Ascending aorta (tissue), 2 donors: ENCODE measurements at places on chromosomes 11 and 22.

DNA sequence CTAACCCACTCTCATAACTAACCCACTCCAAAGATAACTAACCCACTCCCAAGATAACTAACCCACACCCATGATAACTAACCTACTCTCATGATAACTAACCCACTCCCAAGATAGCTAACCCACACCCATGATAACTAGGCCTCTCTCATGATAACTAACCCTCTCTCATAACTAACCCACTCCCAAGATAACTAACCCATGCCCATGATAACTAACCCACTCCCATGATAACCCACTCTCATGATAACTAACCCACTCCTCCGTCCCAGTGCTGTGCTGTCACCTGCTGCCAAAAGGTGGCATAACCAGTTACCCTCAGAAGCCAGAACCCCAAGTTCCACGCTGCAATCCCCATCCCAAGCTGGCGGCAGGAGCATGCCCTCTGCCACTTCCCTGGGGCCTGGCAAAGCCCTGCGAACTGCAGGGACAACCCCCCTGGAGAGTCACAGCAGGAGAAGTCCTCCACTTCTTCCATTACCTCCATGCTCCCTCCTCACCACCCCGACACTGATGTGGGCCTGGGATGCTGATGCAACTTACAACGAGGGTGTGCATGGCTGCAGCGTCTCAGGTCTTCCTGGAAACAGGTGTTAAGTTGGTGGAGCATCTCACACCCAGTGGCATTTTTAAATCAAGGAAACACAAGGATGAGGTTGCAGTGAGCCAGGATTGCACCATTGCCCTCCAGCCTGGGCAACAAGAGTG lies 30.8 kb upstream of the CELSR1 start:
- DNase-seq: no peak

DNA sequence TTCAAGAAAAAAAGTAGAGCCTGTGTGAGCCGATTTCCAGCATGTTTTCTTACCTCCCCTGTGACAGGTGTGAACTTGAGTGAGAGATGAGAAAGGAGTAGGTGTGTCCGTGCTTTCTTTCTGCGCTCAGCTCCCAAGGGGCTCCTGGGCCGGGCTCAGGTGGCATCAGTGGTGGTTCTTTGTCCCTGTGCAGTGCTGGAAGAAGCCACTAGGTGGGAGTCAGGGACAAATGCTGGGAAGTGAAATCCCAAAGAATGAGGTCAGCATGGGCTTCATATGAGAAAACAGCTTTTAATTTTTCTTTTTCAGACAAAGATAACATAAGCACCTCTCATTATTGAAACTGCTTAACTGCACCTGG lies 57.8 kb downstream of the PPFIBP2 start:
- peak; percentile 82 for DNase-seq

DNA sequence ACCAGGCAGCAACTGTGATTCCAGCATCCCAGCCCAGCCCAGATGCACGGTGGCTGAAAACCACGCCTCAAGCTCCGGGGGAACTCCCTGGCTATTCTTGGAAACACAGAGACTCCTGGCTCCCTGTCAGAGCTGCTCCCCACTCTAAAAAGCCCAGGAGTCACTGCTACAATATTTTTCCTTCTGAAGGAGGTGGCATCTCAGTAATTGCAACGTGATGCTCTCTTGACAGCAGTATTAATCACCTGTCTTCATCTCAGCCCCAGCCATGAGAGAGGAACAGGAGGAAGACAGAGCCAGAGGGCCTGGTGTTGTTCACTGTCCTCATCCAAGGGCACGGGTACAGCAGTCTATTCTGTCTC lies 26.9 kb downstream of the DRD2 start:
- DNase-seq: no peak

- peak; percentile 77 for DNase-seq
Measured at GRCh38 chr22:25062386-25063085, 110.0 kb downstream of the KIAA1671 start.

DNA sequence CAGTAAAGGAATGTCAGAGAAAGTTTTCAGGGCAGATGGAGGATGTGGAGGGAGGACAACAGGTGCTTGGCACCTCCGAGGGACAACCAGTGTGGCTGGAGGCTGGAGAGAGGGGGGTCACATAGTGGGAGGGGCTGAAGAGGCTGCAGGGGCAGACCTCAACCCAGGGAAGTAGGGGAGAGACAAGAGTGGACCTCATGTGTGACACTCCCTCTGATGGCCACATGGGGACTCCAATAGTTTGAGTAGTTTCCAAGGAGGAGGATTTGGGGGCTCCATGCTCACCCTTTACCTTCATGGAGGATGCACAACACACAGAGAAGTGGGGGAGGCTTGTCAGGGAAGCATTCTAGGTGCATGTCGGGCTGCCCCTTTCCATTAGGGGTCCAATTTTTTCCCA lies 35.1 kb upstream of the ASPHD2 start:
- DNase-seq: no peak

DNA sequence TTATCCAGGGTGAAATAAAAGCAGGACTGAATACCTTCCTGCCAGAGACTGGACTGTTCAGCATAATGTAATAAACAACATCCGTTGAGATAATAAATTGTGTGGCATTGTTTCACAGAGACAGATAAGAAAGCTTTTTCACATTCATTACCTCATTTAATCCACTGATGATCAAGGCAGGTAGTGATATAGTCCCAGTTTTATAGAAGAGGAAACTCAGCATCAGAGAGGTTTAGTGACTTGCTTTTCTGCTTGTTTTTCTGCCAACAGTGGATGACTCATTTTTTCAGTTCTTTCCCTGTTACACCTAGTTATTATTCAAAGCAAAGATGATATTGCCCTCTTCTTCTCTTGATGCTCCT lies 4.0 kb downstream of the MYO18B start:
- DNase-seq: no peak

DNA sequence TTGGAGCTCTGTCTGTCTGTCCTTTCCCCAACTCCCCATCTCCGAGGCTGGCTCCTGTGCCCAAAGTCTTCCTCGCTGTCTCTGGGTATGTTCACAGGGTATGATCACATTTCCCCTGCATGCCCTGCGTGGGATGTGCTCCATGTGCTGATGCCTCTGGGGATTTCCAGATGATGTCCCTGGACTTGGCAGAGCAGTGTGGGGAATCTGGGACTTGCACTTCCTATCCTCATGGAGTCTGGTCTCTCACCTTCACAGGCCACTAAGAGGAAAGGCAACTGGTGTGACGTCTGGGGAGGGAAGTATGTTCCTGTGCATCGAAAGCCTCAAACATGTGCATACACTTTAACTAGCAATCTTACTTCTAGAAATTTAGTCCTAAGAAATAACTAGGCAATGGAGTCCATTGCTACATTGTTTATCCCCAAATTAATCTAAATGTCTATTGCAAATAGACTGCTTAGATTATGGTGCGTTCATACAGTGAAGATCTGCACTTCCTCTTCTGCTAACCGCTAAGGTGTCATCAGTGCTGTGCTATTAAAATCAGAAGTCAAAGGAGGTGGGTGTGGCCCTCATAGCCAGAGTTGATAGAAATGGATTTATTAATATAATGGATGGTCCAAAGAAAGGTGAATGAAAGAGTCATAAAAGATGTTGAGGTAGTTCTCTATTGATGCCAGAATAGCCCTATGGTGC lies 20.8 kb downstream of the TIMP3 start:
- no peak for DNase-seq

- DNase-seq: peak; percentile 23
Measured at GRCh38 chr11:8768625-8769333, 86.2 kb downstream of the RPL27A start.

DNA sequence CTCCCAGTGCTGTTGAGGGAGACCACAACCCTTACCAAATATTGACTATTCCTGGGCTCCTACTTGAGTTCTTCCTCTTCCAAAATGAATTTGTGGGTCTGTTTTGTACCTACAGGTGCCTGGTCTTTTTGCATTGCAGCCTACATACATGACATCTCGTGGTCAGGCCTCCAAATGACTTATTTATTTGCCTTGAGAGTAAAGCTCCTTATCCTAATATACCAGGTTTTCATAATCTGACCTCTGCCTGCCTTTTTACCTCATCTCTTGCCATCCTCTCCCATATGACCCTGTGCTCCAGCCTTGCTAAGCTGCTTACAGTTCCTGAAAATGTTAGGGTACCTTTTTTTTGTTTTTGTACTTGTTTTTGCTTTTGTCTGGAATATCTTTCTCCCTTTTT lies 130.4 kb downstream of the UVRAG start:
- no peak for DNase-seq

DNA sequence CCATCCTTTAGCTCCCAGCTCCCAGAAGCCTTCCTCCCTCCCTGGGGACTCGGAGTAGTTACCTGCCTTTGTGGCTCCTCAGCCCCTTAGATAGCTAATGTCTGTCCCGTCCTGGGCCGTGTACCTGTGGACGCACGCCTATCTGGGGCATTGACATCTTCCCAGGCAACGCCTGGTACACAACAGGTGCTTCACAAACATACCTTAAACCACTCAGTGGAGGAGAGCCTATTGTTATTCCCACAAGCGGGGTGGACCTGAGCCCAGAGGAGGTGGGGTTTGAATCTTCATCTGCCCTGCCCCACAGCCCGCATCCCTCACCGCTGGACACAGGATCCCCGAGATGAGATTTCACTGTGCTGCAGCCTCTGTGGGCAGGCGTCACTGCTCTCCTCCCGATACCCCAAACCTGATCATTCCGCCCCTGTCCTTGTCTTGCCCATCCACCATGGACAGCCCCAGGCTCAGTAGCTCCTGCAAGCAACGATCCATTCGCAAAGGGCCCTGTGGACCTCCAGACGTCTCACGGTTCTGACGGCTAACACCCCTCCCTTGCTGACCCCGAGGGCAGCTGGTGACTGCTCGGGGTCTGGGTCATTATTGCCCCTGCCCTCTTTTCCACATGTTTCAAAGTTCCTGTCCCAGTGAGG lies 73.8 kb upstream of the SHISAL1 start:
- no peak for DNase-seq

DNA sequence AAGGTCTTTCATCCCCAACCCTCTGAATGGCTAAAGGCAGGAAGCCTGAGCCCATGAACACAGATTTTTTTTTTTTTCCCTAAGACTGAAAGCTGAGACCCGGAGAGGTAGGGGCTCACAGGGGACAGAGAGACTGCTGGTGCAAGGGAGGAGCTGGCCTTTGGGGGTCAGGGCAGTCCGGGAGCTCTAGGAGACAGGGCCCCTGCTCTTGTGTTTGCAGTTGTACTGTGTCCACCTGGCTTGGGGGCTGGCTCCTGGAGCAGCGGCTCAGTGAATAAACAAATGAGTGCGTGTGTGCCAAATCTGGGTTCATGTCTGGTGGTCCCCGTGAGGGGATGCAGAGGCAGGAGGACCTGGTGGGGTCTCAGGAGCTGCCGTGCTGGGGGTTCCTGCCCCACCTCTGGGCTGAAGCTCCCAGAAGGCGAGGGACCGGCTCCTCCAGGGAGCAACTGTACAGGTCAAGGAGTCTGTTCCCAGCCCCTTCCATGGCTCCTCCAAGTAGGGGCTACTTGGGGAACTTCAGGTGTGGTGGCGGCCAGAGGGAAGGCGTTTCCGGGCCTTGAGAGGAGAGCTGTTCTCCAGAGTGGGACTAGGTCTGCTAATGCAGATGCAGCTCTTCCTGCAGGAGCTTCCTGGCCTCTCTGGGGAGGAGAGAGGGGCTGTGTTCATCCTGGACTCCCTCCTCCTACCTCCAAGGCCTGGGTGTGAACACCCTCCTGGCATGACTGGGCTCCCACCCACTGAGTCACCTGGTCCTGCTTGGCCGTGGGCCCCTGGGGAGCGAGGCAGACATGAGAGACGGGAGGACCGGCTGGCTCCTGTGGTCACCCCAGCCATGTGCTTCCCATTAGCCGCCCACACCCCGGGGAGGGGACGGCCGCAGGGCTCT lies 57.6 kb downstream of the FBXO7 start:
- DNase-seq: no peak

DNA sequence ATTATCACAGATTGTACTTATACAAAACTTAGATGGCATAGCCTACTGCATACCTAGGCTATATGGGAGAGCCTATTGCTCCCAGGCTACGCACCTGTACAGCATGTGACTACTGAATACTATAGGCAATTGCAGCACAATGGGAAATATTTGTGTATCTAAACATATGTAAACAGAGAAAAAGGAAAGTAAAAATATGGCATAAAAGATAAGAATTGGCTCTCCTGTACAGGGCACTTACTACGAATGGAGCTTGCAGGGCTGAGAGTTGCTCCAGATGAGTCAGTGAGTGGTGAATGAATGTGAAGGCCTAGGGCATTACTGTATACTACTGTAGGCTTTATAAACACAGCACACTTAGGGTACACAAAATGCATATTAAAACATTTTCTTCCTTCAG lies 13.2 kb downstream of the APOL6 start:
- DNase-seq: no peak

DNA sequence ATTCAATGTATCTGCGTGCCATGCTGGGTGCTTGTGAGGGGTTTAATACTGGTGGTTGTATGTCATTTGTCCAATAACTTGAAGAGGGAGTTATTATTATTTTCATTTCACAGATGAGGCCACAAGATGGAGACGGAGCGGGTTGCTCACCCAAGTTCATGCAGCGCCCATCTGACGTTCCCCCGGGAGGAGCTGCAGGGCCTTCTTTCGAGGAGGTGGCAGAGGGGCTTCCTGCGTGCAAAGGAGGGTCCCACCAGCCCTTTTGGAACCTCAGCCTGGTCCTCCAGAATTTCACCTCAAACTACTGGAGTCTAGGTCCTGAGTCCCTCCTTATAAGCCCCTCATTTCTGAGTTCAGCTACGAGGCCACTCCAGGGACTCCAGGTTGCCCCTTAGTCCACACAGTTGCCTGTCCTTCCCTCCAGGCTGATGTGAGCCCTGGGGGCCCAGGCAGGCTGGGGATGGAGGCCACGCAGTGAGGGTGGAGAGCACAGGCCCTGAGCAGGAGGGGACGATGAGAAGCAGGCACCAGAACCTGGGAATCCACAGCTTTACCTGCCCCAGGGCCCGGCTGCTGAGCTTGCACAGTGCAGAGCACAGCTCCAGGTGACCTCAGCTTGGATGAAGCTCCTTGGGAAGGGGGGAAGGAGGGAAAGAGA lies 2.9 kb upstream of the VSIG10L2 start:
- DNase-seq: peak; percentile 52

DNA sequence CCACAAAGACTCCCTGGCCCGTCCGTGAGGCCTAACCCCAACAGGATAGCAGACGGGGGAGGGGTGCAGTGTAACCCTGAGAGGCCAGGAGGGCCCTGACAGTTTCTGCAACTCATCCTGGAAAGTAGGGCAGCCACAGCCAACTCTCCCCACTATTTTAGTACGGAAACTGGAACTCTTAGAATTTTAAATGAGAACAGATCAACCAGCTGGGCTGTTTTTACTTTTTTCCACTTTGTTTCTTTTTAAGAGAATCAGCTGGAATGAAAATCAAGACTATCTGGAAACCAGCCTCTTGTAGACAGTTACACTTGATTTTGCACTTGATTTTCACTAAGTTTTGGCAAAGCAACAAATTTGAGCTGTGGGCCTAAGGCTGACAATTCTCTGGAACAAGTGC lies 42.7 kb upstream of the NRIP3 start:
- peak; percentile 9 for DNase-seq

- no peak for DNase-seq
Measured at GRCh38 chr11:69040581-69041260, 8.0 kb upstream of the TPCN2 start.
